ENCODE measurements at places on chromosomes 2 and 18. TPM values are rescaled to one million over a fixed set of nuclear protein-coding genes. Genes with fewer than 3 reads are reported as not detected.

Gene CYTIP
- 308 TPM for total RNA-seq

GRCh38 chr18:5145168-5145825 lies 51.8 kb downstream of the AKAIN1 start:
- no peak for DNase-seq

- no peak for DNase-seq
Measured at GRCh38 chr2:198259496-198259895, 455.1 kb downstream of the PLCL1 start.

DNA sequence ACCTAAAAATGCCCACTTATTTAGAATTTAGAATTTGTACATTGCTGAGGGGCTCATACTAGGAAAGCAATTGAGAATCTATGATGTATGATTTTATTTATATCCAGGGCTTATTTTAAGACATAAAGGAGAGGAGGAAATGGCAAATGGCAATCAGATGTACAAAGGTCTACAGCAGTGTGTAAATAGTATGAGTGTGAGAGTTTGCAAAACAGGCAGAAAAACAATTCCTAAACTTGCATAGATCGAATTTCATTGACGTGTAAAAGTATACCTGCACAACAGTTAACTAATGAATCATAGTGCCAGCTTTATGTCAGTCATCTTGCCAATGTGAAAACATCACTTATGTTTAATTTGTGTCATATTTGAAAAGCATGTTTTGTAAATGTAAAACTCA lies 718.7 kb upstream of the GCFC2 start:
- no peak for DNase-seq

- DNase-seq, result no peak
Measured at GRCh38 chr2:212984129-212984528, 167.3 kb downstream of the IKZF2 start.

- DNase-seq, result no peak
Measured at GRCh38 chr2:49978341-49978740, 824.0 kb upstream of the FSHR start.

GRCh38 chr2:44947028-44947375 lies 5.5 kb downstream of the SIX3 start:
- no peak for DNase-seq

DNA sequence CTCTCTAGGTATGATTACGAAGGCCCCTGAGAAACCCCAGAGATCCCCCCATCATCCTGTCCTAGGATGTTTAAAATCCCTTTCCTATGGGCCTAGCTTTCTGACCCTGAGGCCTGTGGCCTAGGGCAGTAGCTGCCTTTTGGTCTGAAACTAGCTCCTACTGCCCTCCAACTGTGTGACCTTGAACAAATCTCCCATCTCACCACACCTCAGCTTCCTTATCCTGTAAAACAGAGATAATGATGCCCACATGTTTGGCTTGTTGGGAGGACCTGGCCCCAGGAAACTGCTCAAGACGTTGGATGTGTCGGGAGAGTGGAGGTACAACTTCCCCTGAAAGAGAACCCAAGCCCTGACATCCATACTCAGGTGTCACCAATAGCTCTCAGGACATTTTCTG lies 213.2 kb downstream of the SMAD2 start:
- DNase-seq, result no peak

Gene MROH2A
- total RNA-seq, result not detected

Gene C2orf80
- not detected for total RNA-seq

- no peak for DNase-seq
Measured at GRCh38 chr2:127034883-127035611, 71.9 kb downstream of the BIN1 start.

DNA sequence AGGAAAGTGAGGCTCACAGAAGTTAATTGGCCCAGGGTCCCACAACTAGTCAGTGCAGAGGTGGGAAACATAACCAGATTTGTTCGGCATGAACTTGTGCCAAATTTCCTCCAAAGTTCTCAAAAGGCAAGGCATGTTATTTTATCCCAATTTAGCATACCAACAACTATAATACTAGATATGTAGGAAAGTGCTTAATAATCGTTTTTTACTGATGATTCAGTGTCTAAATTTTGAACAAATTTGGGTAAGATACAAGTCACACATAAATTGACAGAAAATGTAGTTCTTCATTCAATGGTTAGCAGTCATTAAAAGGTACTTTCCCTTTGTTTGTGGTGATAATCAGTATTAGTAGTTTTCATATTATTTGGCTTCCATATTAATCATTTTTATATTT lies 38.5 kb upstream of the CYBRD1 start:
- no peak for DNase-seq

- no peak for DNase-seq
Measured at GRCh38 chr2:65320946-65321345, 93.3 kb downstream of the ACTR2 start.
